ENCODE measurements at places on chromosomes 5 and 9. TPM values are rescaled to one million over a fixed set of nuclear protein-coding genes. Genes with fewer than 3 reads are reported as not detected.

Gene SMIM23
- polyA plus RNA-seq, result not detected

Gene FREM1
- polyA plus RNA-seq, result 19.4 TPM

Gene KCNV2
- polyA plus RNA-seq, result 0.27 TPM

Gene TIMD4
- polyA plus RNA-seq, result 1.1 TPM

Gene MSMP
- 0.77 TPM for polyA plus RNA-seq

Gene TMEM252
- 1.0 TPM for polyA plus RNA-seq

Gene CEP78
- polyA plus RNA-seq, result 16.0 TPM

Gene NR5A1
- not detected for polyA plus RNA-seq

Gene LVRN
- 3.3 TPM for polyA plus RNA-seq

Gene ASB6
- polyA plus RNA-seq, result 11.8 TPM

Gene PLPP7
- 45.7 TPM for polyA plus RNA-seq

Gene CDH10
- polyA plus RNA-seq, result 0.29 TPM

Gene PCDHB12
- polyA plus RNA-seq, result 2.5 TPM

Gene ARHGEF37
- 4.3 TPM for polyA plus RNA-seq

Gene TGFBI
- polyA plus RNA-seq, result 161 TPM

Gene GFI1B
- polyA plus RNA-seq, result 0.39 TPM

Gene IFNA17
- not detected for polyA plus RNA-seq

Gene HAVCR1
- not detected for polyA plus RNA-seq

Gene TUSC1
- polyA plus RNA-seq, result 11.7 TPM

Gene FGD3
- 3.8 TPM for polyA plus RNA-seq

Gene PIP5KL1
- 5.3 TPM for polyA plus RNA-seq

Gene PCDHGB7
- polyA plus RNA-seq, result 7.0 TPM

Gene ERAP2
- polyA plus RNA-seq, result 7.9 TPM

Gene AKNA
- polyA plus RNA-seq, result 8.4 TPM
